ENCODE measurements at places on chromosomes 5 and 9.

GRCh38 chr9:130336885-130337284 is 71.3 kb downstream of the HMCN2 start:
- no peak for DNase-seq

DNA sequence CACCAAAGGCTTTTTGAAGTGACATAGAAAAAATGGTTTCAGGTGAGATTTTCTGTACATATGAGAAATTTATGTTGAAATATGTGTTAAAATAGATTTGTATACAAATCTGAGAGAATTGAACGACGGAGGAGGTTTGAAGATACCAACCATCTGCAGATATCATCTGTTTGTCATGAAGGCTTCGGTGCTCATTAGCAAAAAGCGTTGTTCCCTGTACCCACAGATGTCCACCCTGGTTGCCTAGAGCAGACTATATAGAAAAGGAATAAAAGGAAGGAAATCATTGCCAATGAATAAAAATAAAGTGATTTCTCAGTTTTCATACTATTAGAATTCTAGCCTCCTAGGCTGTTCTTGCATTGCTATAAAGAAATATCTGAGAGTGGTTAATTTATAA is 2262.8 kb upstream of the ACO1 start:
- no peak for DNase-seq

DNA sequence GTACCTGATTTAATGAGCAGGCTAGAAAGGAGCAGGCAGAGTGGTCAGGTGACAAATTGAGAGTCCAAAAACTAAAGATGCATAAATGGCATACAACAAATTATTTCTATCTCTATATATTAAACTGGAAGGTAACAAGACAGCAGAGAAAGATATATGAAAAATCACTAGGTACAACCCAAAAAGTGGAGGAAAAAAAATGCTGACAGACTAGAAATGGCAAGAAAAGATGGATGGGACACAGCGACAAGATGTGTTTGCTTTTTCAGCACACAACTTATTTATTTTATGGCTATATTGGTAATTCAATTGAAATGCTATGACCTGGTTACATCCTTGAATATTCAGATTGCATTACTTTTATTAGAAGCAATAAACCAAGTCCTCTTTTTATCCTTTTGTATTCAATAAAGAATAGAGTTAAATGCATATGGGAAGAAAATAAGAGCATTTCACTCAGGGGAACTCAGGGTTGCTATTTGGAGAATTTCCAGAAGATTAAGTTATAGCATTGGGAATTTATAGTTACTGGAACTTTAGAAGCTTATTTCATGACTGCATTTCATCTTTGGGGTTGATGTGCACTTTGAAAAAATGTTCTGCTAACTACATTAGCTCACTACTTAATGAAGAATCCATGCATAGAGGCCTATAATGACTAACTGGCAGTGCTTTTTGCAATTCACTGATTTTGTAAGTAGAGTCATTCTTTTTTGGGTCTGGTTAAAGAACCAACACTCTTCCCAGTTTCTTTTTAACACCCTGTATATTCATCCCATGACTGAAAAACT is 566.6 kb upstream of the TUSC1 start:
- no peak for DNase-seq

- no peak for DNase-seq
Observed at GRCh38 chr9:126528111-126528510, 85.6 kb upstream of the LMX1B start.

DNA sequence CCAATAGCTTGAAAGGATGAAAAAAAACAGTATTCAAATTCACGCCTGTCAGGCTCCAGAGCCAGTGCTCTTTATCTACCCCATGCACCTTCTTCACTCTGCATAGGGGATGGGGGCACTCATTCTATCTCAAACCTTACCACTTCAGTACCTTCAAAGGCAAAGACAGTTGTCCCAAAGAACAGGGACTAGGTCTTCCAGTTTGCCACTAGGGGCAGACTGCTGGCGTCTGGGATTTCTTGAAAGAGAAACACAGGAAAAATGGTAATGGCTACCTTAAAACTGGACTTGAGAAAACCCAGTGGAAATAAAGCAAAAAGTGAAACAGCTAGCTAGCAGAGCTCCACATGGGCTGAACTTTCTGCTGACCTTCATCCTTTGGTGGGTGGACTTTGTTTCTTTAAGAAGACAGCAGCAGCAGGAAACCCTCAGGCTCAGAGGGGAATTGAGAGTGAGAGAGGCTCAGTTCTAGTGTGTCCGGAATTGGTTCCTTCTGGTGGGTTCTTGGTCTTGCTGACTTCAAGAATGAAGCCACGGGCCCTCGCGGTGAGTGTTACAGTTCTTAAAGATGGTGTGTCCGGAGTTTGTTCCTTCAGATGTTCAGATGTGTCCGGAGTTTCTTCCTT is 41.0 kb upstream of the SLC36A1 start:
- no peak for DNase-seq

DNA sequence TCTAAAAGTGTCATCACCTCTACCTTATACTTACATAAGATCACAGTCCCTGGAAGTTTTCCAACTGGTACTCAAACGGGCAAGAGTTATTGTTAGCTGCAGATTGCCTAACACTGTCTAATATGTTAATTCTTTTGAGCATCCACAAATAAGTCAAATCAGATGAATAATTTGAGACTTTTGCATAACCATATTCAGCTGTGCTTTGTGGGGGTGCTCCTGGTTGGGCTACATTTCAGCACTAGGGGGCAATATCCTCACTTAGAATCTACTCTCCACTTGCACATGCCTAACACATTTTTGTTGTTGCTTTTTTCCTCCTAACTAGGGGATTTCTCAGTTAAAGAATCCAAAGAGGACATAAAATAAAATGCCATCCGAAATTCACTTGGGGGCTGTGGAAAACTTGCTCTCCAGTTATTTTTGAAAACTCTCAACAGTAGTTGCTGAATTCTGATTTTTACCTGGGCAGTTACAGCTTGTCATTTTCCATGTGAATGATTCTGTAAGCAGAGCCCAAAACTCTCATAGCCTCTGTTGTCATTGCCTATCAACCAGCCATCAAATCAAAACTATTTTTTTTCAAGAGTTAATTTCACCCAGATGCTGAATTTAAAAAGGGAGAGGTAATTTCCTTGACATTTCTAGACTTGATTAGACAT is 71.5 kb downstream of the TRIM36 start:
- DNase-seq, result peak; percentile 37

DNA sequence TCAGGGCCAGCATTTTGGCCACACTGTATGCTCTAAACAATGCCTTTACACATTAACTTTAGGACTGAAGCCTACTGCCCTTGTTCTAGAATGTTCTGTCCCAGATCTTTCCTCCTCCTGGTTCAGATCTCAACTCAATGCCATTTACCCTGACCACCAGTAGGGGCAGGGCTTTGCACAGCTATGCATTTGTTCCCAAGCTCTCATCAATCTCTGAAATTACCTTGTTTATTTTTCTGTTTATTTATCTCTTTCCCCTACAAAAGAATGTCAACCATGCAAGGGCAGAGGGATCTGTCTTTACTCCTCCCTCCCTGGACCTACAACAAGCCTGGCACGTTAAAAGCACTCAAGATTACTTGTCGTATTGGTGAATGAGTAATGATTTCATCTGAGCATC is 612.9 kb downstream of the BNC2 start:
- no peak for DNase-seq

GRCh38 chr5:170483701-170484458 is 19.9 kb upstream of the KCNIP1 start:
- peak; percentile 5 for DNase-seq

DNA sequence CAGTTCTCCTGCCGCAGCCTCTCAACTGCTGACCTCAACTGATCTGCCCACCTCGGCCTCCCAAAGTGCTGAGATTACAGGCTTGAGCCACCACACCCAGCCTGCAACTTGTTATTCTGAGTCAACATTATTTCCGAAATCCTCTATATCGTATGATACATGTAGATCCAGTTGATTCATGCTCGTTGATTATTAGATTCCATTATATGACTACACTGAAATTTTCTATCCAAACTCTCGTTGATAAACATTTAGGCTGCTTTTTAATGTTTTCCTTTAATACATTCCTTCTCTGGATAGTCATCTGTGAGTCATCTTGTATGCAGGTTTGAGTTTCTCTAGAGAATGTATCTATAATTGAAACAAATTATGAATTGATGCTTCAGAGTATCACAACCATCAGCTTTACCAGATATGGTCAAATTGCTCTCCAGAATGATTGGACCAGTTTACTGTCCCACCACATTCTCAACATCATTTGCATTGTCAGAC is 4.1 kb downstream of the CDK7 start:
- no peak for DNase-seq

- DNase-seq, result no peak
Observed at GRCh38 chr9:37921168-37921510, 17.2 kb upstream of the SLC25A51 start.

DNA sequence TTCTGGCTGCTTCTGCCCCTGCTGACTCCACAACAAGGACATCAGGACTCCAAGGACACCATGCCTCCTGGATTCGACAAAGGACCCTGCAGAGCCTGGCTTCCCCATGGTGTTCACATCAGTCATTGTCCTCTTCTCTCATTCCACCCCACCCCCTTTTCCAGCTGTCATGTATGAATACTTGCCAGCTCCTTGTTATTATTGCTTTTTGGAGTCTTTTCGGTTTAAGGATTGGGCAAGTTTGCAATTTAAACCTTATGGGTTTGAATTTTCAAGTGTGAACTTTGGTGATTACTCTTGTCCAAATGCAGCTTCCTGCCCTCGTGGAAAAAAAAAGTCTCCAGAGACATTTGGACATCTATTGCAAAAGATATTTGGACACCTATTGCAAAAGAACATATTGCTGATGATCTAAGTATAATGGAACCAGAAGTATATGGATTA is 14.2 kb upstream of the LVRN start:
- no peak for DNase-seq

- DNase-seq, result peak; percentile 16
Observed at GRCh38 chr9:75197561-75197960, 109.2 kb downstream of the OSTF1 start.

DNA sequence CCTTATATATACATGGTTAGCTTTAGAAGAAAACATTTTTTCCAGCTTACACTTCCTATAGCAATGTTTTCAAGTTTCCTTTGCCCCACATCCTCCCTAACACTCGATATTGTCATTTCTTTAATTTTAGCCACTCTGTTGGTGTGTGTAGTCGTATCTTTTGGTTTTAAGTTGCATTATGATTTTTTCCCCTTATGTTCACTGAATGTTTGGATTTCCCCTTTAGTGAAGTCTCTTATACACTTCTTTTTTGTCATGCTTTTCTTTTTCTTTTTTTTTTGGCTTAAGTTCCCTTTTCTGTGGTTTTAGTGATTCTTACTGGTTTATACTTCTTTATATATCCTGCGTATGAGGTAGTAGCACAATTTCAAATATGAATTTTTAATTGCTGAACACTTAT is 58.8 kb downstream of the KDM4C start:
- no peak for DNase-seq

DNA sequence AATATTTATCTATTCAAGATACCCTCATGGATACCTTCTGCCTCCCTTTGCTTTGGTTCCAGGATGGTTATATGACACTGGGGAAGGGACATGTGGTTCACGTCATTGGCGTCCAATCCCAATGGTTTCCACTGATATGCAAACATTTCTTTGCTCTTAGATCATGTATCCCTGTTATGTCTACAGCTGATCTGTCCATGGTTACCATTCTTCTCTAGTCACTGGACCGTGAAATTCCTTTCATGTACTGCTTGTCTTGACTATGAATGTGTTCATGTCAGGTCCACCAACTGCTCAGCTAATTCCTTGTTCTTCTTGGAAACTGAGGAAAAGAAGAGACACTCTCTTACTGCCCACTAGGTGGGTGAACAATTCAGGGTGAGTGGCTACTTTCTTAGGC is 391.1 kb upstream of the ZNF608 start:
- DNase-seq, result no peak

DNA sequence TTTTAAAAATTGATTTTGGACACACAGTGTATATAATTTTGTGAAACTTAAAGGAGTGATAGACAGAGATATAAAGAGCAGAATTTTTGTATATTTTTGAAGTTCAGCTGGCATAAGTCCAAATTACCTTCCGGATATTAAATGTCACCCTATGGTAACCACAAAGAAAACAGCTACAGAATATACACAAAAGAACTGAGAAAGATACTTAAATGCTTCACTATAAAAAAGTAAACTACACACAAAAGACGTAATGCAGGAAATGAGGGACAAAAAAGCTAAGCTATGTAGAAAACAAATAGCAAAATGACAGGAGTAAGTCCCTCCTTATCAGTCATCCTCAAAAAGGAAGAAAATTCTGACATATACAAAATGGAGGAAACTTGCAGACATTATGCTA is 29.4 kb downstream of the HACD4 start:
- DNase-seq, result no peak

- DNase-seq, result no peak
Observed at GRCh38 chr9:105296445-105296844, 52.0 kb downstream of the SLC44A1 start.

- DNase-seq, result peak; percentile 45
Observed at GRCh38 chr5:100647461-100648230, 112.5 kb downstream of the FAM174A start.

- no peak for DNase-seq
Observed at GRCh38 chr5:123754908-123755307, 242.9 kb downstream of the CSNK1G3 start.

GRCh38 chr9:91946653-91947488 is 3.2 kb downstream of the ROR2 start:
- no peak for DNase-seq

DNA sequence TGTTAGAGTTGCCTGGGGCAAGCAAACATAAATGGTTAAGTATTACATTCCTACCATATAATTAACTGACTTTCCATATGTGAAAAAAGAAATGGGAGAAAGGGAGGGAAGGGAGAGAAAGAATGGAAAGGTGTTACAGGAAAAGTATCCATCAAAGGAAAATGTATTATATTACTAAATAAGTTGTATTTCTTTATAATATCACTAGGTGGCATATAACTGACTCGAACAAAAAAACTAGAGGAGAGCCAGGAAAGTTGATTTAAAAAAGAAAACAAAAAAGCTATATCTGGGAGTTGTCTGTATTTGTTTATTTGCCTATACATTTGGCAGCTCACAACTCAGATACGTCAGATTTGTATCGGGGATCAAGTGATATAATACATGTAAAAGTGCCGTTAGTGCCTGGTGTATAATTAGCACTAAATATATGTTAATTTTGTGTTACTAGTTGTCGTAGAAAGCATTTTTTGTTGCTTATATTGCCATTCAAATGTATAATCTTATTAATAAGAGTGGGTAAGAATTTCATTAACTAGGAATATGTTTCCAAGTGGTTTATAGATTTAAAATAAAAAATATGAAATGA is 59.6 kb upstream of the ADAMTS19 start:
- peak; percentile 11 for DNase-seq

- DNase-seq, result peak; percentile 62
Observed at GRCh38 chr5:67246108-67246507, 49.5 kb upstream of the CD180 start.

- no peak for DNase-seq
Observed at GRCh38 chr9:94760660-94761059, 34.2 kb downstream of the AOPEP start.

- no peak for DNase-seq
Observed at GRCh38 chr9:95669253-95669652, 152.5 kb upstream of the PTCH1 start.

DNA sequence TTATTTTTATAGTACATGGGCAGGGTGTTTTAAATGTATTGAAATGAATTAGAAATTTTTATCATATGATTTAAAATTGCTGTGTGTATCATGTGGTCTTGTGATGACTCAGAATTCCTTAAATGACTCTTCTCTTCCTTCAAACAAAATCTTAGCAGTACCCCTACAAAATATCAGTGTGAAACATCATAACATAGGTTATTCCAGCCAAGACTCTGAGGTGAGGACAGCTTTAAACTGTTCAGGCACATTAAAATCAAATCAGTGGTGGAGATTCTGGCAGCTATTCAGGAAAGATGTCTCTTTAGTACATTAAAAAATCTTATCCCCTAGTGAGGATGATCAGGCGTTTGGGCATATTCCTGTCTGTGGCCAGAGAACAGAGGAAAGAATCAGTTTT is 174.0 kb downstream of the MAN2A1 start:
- DNase-seq, result no peak
